ENCODE measurements at places on chromosomes 11 and 22. TPM values are rescaled to one million over a fixed set of nuclear protein-coding genes. Genes with fewer than 3 reads are reported as not detected.
A peak's percentile ranks its signal among the peaks of the same experiment; 100 is the strongest.

The PAX6 gene
- not detected for total RNA-seq

DNA sequence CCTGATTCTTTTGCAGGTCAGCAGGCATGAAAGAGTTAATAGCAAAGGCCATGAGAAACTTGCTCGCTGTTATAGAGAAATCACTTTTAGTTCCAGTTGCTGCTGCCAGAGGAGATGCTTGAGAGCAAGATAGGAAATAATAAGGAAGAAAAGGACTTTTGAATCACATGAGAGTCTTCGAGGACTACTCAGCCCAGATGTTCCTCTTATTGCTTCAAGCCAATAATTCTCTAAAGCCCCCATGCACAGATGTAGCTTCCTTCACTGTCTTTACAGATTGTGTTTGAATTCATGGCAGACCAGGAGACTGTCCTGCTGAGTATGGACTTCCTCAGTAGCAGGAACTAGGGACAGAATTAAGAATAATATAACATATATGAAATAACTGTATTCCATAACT lies 50.1 kb upstream of the OLFML1 start:
- H3K4me3 ChIP-seq, result no peak overlapping the region
- no peak overlapping the region for H3K27ac ChIP-seq
- no peaks in the 10 kb centered on the region for H3K27me3 ChIP-seq
- no peak for DNase-seq

DNA sequence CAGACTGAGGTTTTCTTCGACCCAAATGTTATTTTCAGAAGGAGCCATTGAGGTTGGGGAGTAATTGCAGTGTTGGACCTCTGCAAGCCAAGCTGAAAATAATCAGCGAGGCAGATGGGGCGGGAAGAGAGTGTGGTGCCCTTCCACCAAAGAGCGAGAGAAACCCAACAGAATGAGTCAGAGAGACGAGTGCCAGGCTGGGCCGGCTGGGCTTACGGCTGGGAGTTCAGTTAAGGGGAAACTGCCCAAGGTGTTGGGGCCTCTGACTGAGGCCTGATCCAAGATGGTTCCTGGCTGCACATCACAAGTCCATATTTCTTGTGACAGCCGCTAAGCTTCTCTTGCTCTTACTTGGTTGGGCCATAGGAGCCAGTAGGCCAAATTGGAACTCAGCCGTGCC lies 30.4 kb upstream of the CREB3L1 start:
- H3K27me3 ChIP-seq, result no peaks in the 10 kb centered on the region
- peaks cover 66% of the 10 kb centered on the region for H3K4me1 ChIP-seq
- H3K27ac ChIP-seq, result peak overlapping the region; percentile 99
- peak; percentile 85 for DNase-seq
- H3K4me3 ChIP-seq, result no peak overlapping the region
- no peaks in the 10 kb centered on the region for H3K36me3 ChIP-seq

The A4GALT gene
- total RNA-seq, result 10.9 TPM

- DNase-seq, result peak; percentile 56
- H3K27me3 ChIP-seq, result no peaks in the 10 kb centered on the region
- no peak overlapping the region for H3K27ac ChIP-seq
- H3K4me1 ChIP-seq, result peaks cover 9% of the 10 kb centered on the region
- H3K4me3 ChIP-seq, result no peak overlapping the region
Measured at GRCh38 chr11:46490666-46491065, 99.1 kb upstream of the CHRM4 start.

The GAL3ST1 gene
- not detected for total RNA-seq

The PHETA2 gene
- total RNA-seq, result 36.7 TPM

The NCR3LG1 gene
- 5.1 TPM for total RNA-seq

The GRAMD1B gene
- 14.8 TPM for total RNA-seq

The IRF7 gene
- total RNA-seq, result 3.7 TPM

GRCh38 chr11:64514590-64514989 lies 76.4 kb upstream of the SLC22A12 start:
- H3K4me3 ChIP-seq, result no peak overlapping the region
- H3K27ac ChIP-seq, result no peak overlapping the region
- H3K36me3 ChIP-seq, result no peaks in the 10 kb centered on the region
- no peak for DNase-seq
- H3K27me3 ChIP-seq, result peaks cover 31% of the 10 kb centered on the region

DNA sequence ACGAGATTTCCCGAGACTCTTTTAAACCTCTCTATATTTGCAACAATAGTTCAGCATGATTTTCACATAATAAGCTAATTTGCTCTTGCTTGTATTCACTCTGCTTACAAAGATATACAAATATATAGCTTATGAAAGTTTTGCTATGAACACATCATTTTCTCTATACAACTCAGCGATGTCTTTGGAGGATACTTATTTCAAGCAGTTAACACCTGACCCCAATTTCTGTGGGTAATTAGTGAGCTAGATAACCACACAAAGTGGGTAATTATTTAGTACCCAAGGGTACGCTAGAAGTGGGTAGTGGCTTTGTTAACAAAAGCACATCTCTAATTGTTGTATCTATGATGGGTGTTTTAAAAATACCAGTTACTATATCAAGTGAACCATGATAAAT lies 12.3 kb downstream of the BLID start:
- no peak for DNase-seq
- peak overlapping the region; percentile 93 for H3K27ac ChIP-seq
- H3K36me3 ChIP-seq, result peaks cover 67% of the 10 kb centered on the region
- H3K27me3 ChIP-seq, result no peaks in the 10 kb centered on the region

- peak; percentile 47 for DNase-seq
- no peaks in the 10 kb centered on the region for H3K4me1 ChIP-seq
- H3K27ac ChIP-seq, result no peak overlapping the region
Measured at GRCh38 chr11:1460396-1460985, 26.1 kb downstream of the MOB2 start.

DNA sequence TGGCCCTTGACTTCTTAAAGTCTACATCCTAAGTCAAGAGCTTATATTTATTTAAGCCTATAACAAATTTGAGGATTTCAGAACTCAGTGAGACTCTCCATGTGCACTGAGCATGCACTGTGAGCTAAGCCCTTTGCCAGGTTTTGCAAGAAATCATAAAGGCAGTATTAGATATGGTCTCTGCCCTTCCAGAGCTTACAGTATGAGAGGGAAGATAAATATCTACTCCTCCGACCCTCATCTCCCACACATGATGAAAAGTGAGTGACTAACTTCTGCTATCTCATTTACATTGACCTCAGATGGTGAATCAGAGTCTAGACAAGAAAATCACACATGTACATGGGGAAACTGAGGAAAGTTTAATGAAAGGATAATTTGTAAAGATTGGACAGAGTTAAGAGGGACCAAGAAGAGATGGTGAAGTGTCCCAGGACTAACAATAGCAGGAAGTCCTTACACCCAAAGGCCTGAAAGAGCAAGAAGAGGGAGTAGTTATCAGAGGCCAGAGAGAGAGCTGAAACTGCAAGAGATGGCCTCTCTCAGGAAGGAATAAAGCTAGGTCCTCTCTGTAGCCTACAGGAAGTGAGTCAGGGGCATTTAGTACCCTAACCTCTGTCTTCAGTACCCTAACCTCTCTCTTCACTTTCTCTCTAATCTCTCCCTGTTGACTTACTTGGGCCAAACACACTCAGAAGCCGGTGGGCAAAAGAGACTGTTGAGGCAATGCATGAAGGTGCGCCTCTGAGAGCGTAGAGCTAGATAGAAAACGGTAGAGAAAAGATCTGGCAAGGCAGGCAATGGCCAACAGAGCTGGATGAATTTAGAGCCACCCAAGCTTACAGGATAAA lies 23.0 kb upstream of the BLID start:
- peaks cover 41% of the 10 kb centered on the region for H3K36me3 ChIP-seq
- DNase-seq, result peak; percentile 42
- H3K4me3 ChIP-seq, result no peak overlapping the region
- H3K27me3 ChIP-seq, result no peaks in the 10 kb centered on the region

DNA sequence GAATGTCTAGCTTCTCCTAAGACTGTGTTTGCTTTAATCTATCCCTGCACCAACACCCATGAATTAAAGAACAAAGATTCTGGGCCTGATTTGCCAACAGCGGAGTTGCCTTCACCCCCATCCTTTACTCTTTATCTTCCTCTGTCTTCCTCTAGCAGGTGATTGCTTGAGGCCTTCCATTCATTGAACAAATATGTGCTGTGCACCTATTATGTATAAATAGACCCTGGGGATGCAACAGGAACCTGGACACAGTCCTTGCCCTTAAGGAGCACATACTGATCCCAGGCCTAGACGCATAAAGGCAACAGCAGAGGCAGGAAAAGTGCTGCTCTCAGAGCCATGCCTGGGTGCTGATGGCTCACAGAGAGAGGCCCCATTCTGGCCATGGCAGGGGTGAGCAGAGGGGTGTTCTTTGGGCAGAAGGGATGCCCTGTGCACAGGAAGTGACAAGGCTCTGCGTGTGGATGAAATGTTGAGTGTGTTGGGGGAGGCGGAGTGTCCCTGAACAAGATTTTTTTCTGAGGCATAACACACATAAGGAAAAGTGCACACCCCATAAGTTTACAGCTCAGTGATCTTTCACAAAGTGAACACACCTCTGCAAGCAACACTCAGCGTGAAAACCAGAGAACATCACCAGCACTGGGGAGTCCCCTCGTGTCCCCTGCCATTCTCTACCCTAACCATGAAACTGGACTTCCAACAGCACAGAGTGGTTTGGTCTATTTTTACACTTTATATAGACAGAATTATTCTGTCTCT lies 145.9 kb downstream of the GRIK4 start:
- no peaks in the 10 kb centered on the region for H3K36me3 ChIP-seq
- no peak overlapping the region for H3K4me3 ChIP-seq
- no peak overlapping the region for H3K27ac ChIP-seq
- H3K27me3 ChIP-seq, result peaks cover 21% of the 10 kb centered on the region

GRCh38 chr11:102142333-102142732 lies 32.1 kb downstream of the YAP1 start:
- H3K4me3 ChIP-seq, result no peak overlapping the region
- DNase-seq, result peak; percentile 70
- H3K4me1 ChIP-seq, result peaks cover 84% of the 10 kb centered on the region

Data from GM23248 (cell line).